Kidney (tissue), 22 donors: ENCODE measurements at places on chromosomes 11 and 22.
A peak's percentile ranks its signal among the peaks of the same experiment; 100 is the strongest.

DNA sequence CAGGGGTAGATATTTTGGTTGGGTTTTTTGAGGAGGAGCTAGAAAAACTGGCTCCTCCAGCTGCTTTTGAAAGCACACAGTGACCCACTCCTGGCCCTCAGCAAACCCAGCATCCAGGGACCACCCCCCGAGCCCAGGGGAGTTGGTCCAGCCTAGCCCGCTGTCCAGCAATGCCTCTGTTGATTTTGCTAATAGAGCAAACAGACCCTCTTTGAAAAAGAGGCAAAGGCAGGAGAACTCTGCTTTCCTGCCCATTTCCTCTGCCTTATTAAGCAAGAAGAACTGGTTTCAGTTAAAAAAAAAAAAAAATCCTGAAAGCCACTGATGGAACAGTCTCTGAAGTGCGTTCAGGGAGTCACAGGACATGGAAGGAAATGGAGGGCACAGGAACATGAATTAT lies 25.3 kb downstream of the ABTB2 start:
- H3K4me1 ChIP-seq = peaks cover 29% of the 10 kb centered on the region
- no peaks in the 10 kb centered on the region for H3K36me3 ChIP-seq
- DNase-seq = no peak
- H3K27ac ChIP-seq = no peak overlapping the region
- H3K4me3 ChIP-seq = no peak overlapping the region

- no peak overlapping the region for H3K27ac ChIP-seq
- H3K27me3 ChIP-seq = no peaks in the 10 kb centered on the region
- H3K4me1 ChIP-seq = no peaks in the 10 kb centered on the region
- H3K4me3 ChIP-seq = no peak overlapping the region
- no peak for DNase-seq
Observed at GRCh38 chr11:133269267-133269666, 263.0 kb downstream of the OPCML start.

- DNase-seq = peak; percentile 93
- no peaks in the 10 kb centered on the region for H3K27me3 ChIP-seq
- H3K4me3 ChIP-seq = no peak overlapping the region
- peaks cover 42% of the 10 kb centered on the region for H3K36me3 ChIP-seq
- H3K27ac ChIP-seq = peak overlapping the region; percentile 16
Observed at GRCh38 chr22:35330258-35330861, 30.7 kb downstream of the TOM1 start.

GRCh38 chr11:132646890-132647289 lies 885.4 kb downstream of the OPCML start:
- no peaks in the 10 kb centered on the region for H3K36me3 ChIP-seq
- no peaks in the 10 kb centered on the region for H3K27me3 ChIP-seq
- no peak for DNase-seq
- H3K4me3 ChIP-seq = no peak overlapping the region
- no peaks in the 10 kb centered on the region for H3K4me1 ChIP-seq
- no peak overlapping the region for H3K27ac ChIP-seq

- H3K36me3 ChIP-seq = no peaks in the 10 kb centered on the region
- no peak for DNase-seq
- H3K4me3 ChIP-seq = no peak overlapping the region
- H3K27me3 ChIP-seq = no peaks in the 10 kb centered on the region
Observed at GRCh38 chr11:58958500-58958899, 19.2 kb downstream of the GLYATL1 start.

- H3K27ac ChIP-seq = no peak overlapping the region
- no peaks in the 10 kb centered on the region for H3K4me1 ChIP-seq
- H3K36me3 ChIP-seq = no peaks in the 10 kb centered on the region
- H3K27me3 ChIP-seq = no peaks in the 10 kb centered on the region
- DNase-seq = peak; percentile 56
Observed at GRCh38 chr11:6438979-6439571, 1.7 kb downstream of the HPX start.

GRCh38 chr11:57647960-57648800 lies 1.5 kb downstream of the YPEL4 start:
- peaks cover 28% of the 10 kb centered on the region for H3K4me1 ChIP-seq
- H3K27ac ChIP-seq = no peak overlapping the region
- H3K36me3 ChIP-seq = no peaks in the 10 kb centered on the region
- DNase-seq = peak; percentile 34
- H3K27me3 ChIP-seq = peaks cover 7% of the 10 kb centered on the region

- H3K27me3 ChIP-seq = no peaks in the 10 kb centered on the region
- no peak for DNase-seq
- no peak overlapping the region for H3K4me3 ChIP-seq
- H3K4me1 ChIP-seq = no peaks in the 10 kb centered on the region
- no peaks in the 10 kb centered on the region for H3K36me3 ChIP-seq
- no peak overlapping the region for H3K27ac ChIP-seq
Observed at GRCh38 chr11:102457056-102457677, 4.6 kb upstream of the TMEM123 start.

DNA sequence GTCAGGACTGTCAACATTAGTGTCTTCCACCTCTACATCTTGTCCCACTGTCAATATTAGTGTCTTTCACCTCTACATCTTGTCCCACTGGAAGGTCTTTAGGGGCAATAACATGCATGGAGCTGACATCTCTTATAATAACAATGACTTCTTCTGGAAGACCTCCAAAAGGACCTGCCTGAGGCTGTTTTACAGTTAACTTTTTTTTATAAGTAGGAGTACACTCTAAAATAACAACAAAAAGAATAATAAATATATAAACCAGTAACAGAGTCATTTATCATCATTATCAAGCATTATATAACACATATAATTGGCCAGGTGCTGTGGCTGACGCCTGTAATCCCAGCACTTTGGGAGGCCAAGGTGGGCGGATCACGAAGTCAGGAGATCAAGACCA lies 57.5 kb downstream of the PAK1 start:
- no peaks in the 10 kb centered on the region for H3K36me3 ChIP-seq
- peaks cover 2% of the 10 kb centered on the region for H3K4me1 ChIP-seq
- no peak for DNase-seq
- H3K27me3 ChIP-seq = no peaks in the 10 kb centered on the region
- H3K4me3 ChIP-seq = no peak overlapping the region

DNA sequence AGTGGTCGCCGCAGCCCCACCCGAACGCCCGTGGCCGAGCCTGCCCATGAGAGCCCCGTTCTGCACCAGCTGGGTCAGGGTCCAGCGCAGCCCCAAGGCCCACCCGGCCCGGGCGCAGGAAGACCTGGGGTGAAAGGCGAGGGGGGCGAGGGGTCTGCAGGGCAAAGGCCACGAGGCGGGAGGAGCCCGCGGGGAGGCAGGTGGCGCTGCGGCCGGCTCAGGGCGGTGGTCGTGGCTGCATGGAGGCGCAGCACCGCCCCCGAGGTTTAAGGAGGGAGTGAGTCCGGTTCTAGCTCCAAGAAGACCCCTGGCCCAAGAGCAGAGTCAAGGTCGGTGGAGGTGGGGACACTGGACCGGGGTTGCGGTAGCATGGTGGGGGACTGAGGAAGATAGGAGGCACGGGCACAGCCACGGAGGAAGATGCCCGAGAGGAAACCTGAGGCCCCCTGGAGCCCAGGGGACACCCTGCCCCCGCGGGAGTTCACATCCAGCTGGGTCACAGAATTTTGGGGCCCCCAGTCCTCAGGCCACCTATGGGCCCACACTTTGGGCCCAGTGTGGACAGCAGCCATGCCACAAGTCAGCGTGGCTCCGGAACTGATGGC lies 514 bp upstream of the HDAC10 start:
- no peak for DNase-seq
- no peaks in the 10 kb centered on the region for H3K27me3 ChIP-seq
- peaks cover 23% of the 10 kb centered on the region for H3K4me1 ChIP-seq
- H3K4me3 ChIP-seq = no peak overlapping the region

DNA sequence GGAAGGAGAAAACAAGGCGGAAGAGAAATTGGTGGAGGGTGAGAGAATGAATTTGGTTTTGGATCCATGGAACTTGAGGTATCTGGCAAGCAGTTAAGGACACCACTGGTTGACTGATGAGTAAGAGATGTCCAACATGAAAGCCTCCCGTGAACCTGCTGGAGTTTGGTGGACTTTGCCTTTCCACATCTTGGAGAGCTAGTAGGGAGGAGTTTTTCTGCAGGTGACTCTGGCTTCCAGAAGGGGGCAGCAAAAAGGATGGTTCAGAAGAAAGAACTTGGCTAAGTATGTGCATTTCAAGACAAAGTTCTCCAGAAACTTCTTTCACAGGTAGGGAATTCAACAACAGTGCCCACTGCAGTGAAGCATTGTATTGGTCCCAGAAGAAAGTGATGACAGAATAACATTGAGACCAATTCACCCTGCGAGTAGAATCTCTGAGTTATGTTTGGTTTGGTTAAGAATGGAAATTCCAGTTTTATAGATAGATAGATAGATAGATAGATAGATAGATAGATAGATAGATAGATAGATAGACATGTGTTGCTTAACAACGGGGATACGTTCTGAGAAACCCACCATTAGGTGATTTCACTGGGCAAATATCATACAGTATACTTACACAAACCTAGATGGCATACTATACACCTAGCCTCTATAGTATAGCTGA lies 28.5 kb downstream of the DCDC1 start:
- no peak for DNase-seq
- no peaks in the 10 kb centered on the region for H3K27me3 ChIP-seq
- no peaks in the 10 kb centered on the region for H3K4me1 ChIP-seq
- H3K4me3 ChIP-seq = no peak overlapping the region
- H3K36me3 ChIP-seq = no peaks in the 10 kb centered on the region
- H3K27ac ChIP-seq = no peak overlapping the region

DNA sequence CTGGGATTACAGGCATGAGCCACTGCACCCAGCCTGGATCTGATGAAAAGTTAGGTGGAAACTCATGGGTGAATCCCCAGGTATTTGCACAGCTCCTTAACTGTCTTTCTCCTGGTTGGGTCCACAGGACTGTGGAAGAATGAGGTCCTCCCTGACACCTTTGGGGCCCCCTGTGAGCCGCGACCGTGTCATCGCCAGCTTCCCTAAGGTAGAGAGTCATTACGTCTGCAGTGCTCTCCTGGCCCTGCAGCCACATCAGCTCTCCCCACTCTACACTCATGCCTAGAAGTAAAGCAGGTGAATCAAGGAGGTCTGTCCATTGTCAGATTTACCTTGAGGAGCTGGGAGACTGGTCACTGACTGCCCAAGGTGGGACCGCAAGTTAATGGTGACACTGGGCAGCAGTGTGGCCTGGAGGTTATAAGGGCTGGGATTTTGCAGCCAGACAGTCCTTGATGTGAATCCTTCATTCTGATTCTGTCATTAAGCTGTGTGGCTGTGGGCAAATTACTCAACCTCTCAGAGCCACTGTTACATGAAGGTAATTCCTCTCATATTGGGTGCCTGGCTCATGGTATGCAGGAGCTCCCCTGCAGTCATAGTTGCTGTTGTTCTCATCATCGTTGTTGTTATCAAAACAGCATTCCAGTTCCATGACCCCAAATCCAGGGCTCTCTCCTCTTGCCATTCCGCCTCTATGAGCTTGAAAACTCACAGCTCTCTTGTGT lies 1.4 kb downstream of the RAB36 start:
- H3K4me3 ChIP-seq = peak overlapping the region; percentile 83
- H3K27me3 ChIP-seq = no peaks in the 10 kb centered on the region
- no peak overlapping the region for H3K27ac ChIP-seq
- no peak for DNase-seq

- peak within 1 kb of the TSS; percentile 88 for H3K27ac ChIP-seq
- peaks cover 4% of the 10 kb centered on the region for H3K36me3 ChIP-seq
- peak; percentile 93 for DNase-seq
Observed at GRCh38 chr11:120324932-120325810, at the start of gene TLCD5. Gene TLCD5 (plus strand): TSS chr11:120325299. CDS start chr11:120327442, 2,143 bp downstream.

DNA sequence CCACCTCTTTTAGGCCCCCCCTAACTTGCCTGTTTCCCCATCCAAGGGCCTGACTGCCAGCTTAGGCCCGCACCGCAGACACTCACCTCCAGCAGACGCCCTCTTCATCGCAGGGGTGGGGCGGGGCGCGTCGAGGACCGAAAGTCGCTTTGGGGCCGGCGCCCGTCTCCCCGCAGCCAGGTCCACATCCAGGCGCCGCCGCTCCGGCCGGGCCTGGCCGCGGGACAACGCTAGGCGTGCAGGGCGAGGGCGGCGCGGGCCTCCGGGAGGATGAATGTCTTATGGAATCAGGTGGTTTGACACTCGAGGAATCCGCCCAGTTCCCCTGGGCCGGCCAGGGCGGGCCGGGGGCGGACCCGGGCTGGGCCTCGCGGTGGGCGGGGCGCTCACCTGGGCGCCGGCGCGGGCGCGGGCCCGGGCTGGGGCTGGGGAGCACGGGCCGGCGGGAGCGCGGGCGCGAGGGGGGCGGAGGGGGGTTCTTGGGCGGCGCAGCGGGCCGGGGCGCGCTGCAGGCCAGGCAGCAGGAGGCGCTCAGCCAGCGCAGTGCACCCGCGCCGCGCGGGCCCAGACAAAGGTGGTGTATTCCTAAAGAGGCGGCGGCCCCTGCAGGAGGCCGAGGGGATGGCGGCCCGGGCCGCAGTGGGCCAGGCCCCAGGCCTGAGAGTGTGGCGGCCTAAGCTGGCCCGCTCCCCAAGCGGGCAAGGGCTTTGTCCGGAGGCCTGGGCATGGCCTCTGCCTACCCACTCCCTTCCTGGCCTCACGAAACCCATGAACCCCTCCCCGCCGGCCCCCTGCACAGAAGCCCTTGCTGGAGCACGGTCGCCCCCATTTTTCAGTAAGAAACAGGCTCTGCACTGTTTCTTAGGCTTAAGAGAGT lies 177.6 kb downstream of the IGLL1 start:
- DNase-seq = peak; percentile 90
- no peak overlapping the region for H3K27ac ChIP-seq
- H3K36me3 ChIP-seq = no peaks in the 10 kb centered on the region
- no peak overlapping the region for H3K4me3 ChIP-seq
- peaks cover 2% of the 10 kb centered on the region for H3K4me1 ChIP-seq

- no peaks in the 10 kb centered on the region for H3K36me3 ChIP-seq
- H3K4me1 ChIP-seq = no peaks in the 10 kb centered on the region
- peaks cover 8% of the 10 kb centered on the region for H3K27me3 ChIP-seq
- peak overlapping the region; percentile 28 for H3K27ac ChIP-seq
- peak overlapping the region; percentile 59 for H3K4me3 ChIP-seq
- peak; percentile 76 for DNase-seq
Observed at GRCh38 chr22:50483977-50484853, 2.4 kb upstream of the MIOX start.

- no peak overlapping the region for H3K27ac ChIP-seq
- H3K36me3 ChIP-seq = no peaks in the 10 kb centered on the region
- peak overlapping the region; percentile 46 for H3K4me3 ChIP-seq
- H3K27me3 ChIP-seq = no peaks in the 10 kb centered on the region
- peak; percentile 77 for DNase-seq
Observed at GRCh38 chr22:23565915-23566704, 14.0 kb downstream of the IGLL1 start.

DNA sequence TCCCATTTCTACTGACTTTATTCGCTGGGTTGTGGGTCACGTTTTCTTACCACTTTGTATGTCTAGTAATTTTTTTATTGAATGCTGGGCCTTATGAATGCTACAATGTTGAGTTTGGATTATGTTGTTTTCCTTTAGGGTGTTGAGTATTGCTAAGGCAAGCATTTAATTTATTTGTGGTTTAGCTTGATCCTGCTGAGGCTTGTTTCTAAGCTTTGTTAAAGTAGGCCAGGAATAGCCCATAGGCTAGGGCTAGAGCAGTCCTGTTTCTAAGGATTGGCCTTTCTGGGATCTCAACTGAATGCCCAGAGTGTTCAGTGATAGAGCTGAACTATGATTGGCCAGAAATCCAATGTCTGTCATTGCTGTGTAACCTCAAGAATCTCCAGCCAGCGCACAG lies 56.1 kb upstream of the LDLRAD3 start:
- H3K4me3 ChIP-seq = no peak overlapping the region
- H3K36me3 ChIP-seq = no peaks in the 10 kb centered on the region
- H3K27ac ChIP-seq = no peak overlapping the region
- no peaks in the 10 kb centered on the region for H3K27me3 ChIP-seq
- H3K4me1 ChIP-seq = no peaks in the 10 kb centered on the region

GRCh38 chr11:74388678-74389327 lies 9.4 kb downstream of the PGM2L1 start:
- no peak overlapping the region for H3K4me3 ChIP-seq
- H3K27me3 ChIP-seq = no peaks in the 10 kb centered on the region
- peak; percentile 51 for DNase-seq

- H3K27ac ChIP-seq = no peak overlapping the region
- H3K36me3 ChIP-seq = no peaks in the 10 kb centered on the region
- no peak overlapping the region for H3K4me3 ChIP-seq
Observed at GRCh38 chr11:125211191-125211947, 46.8 kb downstream of the PKNOX2 start.
